ENCODE measurements at places on chromosomes 16 and 17. TPM values are rescaled to one million over a fixed set of nuclear protein-coding genes. Genes with fewer than 3 reads are reported as not detected.

GNGT2 gene
- 18.4 TPM for total RNA-seq

KRT15 gene
- total RNA-seq, result not detected

FZD2 gene
- total RNA-seq, result not detected

KPNB1 gene
- 718 TPM for total RNA-seq

COA3 gene
- 59.3 TPM for total RNA-seq

KRT9 gene
- not detected for total RNA-seq

VEZF1 gene
- 37.7 TPM for total RNA-seq

ZNF423 gene
- not detected for total RNA-seq

ITGB3 gene
- not detected for total RNA-seq

GINS2 gene
- 87.2 TPM for total RNA-seq

DNA sequence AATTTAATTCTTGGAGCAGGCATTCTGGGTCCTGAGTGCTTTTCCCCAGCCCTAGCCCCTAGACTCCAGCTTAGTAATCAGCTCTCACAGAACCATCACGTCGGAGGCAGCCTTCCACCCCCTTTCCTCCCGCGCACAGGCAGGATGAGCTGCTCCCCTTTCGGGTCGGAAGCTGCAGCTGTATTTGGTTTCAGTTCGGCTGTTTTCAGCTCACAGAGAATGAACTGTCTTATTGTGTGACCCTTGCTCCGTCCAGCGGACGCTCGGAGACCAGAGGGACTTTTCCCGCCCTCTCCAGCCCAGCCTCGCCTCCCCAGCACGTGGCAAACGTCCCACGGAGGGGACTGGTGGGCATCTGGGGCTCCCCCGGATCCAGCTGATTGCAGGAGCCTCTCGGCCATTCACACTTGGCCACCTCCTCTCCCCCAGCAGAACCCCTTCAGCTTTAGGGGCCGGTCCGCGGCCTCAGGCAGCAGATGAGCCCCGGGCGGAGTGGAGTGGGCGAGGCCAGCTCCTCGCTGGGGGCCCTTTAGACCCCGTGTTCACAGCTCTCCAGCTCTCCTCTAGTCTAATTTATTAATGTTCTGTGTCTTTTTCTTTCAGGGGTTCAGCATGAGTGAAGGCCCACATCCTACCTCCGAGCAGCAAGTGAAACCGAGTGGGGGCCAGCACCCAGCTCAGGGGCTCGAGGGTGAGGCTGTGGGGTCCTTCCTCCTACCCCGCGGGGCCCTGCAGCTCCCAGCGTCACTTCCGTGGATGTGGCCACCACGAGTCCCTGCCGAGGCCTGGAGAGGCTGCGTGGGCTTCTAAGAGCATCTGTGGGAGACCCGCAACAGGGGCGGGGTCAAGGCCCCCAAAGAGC lies 863 bp upstream of the UTS2R start:
- no peak for DNase-seq
- peaks cover 21% of the 10 kb centered on the region for H3K4me1 ChIP-seq
- H3K27ac ChIP-seq, result no peak overlapping the region
- no peaks in the 10 kb centered on the region for H3K36me3 ChIP-seq
- peaks cover 43% of the 10 kb centered on the region for H3K27me3 ChIP-seq
- peak overlapping the region; percentile 71 for H3K4me3 ChIP-seq

GRCh38 chr17:11885051-11885450 lies 112.2 kb downstream of the ZNF18 start:
- no peak for DNase-seq
- H3K27me3 ChIP-seq, result no peaks in the 10 kb centered on the region
- H3K36me3 ChIP-seq, result no peaks in the 10 kb centered on the region

DNA sequence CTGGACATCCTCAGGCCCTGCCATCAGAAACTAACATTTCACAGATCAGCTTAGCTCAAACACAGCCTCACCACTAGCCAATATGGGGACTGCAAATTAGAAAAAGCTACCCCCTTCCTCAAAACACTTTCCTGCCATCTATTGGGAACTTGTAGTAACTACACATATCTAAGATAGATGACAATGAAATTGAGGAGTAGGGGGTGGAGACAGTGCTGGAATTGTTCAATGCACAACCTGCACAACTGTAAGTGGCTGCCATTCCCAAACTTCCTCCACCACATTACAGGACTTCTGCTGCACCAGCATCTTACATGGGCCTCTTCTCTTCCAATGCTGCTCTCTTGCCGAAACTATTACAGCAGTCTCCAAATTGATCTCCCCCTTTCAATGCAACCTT lies 21.9 kb downstream of the AIPL1 start:
- peaks cover 20% of the 10 kb centered on the region for H3K27me3 ChIP-seq
- no peak for DNase-seq
- no peak overlapping the region for H3K27ac ChIP-seq
- no peaks in the 10 kb centered on the region for H3K4me1 ChIP-seq
- H3K4me3 ChIP-seq, result no peak overlapping the region

DNA sequence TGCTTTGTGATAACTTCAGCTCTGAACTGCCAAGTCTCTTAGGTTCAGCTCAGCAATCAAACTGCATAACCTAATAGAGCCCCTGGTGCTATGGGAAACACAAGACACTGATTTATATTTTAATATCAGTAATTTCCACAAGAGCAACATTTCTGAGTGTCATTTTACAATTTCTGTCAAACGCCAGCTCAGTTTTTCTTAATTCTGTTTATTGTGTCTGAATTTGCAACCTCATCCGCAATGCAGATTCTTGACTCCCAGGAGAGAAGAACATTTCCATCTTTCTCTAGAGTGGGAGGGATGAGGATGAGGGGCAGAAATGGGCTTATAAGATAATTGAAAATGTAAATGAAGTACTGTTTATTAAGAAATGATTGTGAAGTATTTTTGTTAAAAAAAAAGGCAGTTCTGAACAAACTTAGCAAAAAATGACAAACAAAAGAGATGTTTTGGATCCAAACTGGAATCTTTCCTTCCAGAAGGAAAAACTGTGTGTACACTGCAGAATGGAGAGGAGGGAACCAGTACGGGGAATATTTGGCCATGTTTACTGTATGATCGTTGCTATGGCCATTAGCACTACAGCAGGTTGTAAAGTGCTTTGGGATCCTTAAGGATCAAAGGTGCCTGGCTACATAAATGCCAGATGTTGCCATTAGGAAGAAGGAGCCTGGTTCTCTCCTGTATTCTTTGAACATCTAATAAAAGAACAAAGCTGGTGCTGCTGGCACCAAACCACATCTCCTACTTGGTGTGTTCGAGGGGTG lies 7.4 kb upstream of the PMFBP1 start:
- H3K4me1 ChIP-seq, result no peaks in the 10 kb centered on the region
- no peak overlapping the region for H3K4me3 ChIP-seq
- H3K36me3 ChIP-seq, result no peaks in the 10 kb centered on the region

GRCh38 chr17:75630071-75630917 lies 2.9 kb upstream of the SMIM5 start:
- no peaks in the 10 kb centered on the region for H3K36me3 ChIP-seq
- DNase-seq, result no peak
- no peak overlapping the region for H3K27ac ChIP-seq
- no peak overlapping the region for H3K4me3 ChIP-seq
- H3K4me1 ChIP-seq, result no peaks in the 10 kb centered on the region

- H3K4me1 ChIP-seq, result peaks cover 14% of the 10 kb centered on the region
- H3K27me3 ChIP-seq, result peaks cover 9% of the 10 kb centered on the region
- H3K36me3 ChIP-seq, result no peaks in the 10 kb centered on the region
- no peak overlapping the region for H3K27ac ChIP-seq
- H3K4me3 ChIP-seq, result no peak overlapping the region
These were observed 250.6 kb downstream of the UTP18 start for GRCh38 chr17:51510940-51511339.

GRCh38 chr17:1709971-1710806 lies at the start of gene TLCD2:
TLCD2 (minus strand) TSS chr17:1710377; CDS start chr17:1710242, 135 bp downstream.
- peaks cover 19% of the 10 kb centered on the region for H3K27me3 ChIP-seq
- peaks cover 14% of the 10 kb centered on the region for H3K4me1 ChIP-seq
- no peak for DNase-seq
- no peak within 1 kb of the TSS for H3K27ac ChIP-seq

- H3K4me1 ChIP-seq, result peaks cover 29% of the 10 kb centered on the region
- DNase-seq, result no peak
- H3K27me3 ChIP-seq, result peaks cover 20% of the 10 kb centered on the region
- no peak overlapping the region for H3K4me3 ChIP-seq
These were observed 1.4 kb downstream of the GSE1 start for GRCh38 chr16:85614338-85615013.

DNA sequence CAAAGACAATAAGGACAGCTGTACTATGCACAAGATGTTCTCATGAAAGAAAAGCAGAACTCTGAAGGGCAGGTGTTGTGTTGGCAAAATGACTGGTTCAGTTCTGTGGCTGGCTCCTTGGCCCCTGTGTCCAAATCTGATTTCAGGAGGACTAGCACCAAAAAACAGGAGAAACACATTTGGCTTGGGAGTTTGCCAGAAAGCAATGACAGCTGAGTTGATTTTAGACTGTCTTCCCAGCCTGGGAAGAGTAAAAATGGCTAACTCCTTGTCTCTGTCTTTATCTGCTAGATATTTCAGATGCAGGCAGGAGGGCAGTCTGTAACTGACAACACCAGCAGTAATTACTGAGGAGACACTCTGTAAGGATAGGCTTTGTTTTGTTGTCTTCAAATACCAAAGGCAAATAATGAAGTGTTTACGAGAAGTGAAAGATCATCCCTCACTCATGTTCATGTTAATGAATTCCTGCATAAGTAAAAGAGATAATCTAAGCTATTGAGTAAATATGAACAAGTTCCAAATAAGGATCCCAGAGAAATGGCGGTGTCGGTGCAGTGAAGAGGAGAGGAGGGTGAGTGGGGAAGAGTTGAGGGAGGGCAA lies 989.0 kb downstream of the CDH11 start:
- H3K4me3 ChIP-seq, result no peak overlapping the region
- no peaks in the 10 kb centered on the region for H3K4me1 ChIP-seq
- no peaks in the 10 kb centered on the region for H3K27me3 ChIP-seq
- DNase-seq, result no peak
- no peaks in the 10 kb centered on the region for H3K36me3 ChIP-seq

- H3K4me3 ChIP-seq, result no peak overlapping the region
- DNase-seq, result no peak
- peaks cover 1% of the 10 kb centered on the region for H3K27me3 ChIP-seq
- no peaks in the 10 kb centered on the region for H3K36me3 ChIP-seq
- no peaks in the 10 kb centered on the region for H3K4me1 ChIP-seq
- no peak overlapping the region for H3K27ac ChIP-seq
These were observed 51.5 kb upstream of the RCVRN start for GRCh38 chr17:9956474-9957131.

- peak; percentile 11 for DNase-seq
- H3K27me3 ChIP-seq, result peaks cover 48% of the 10 kb centered on the region
- H3K36me3 ChIP-seq, result peaks cover 5% of the 10 kb centered on the region
- H3K27ac ChIP-seq, result peak overlapping the region; percentile 89
- peaks cover 36% of the 10 kb centered on the region for H3K4me1 ChIP-seq
- peak overlapping the region; percentile 95 for H3K4me3 ChIP-seq
These were observed 1.2 kb upstream of the TNRC6C start for GRCh38 chr17:77957235-77957856.

GRCh38 chr16:951660-952301 lies 19.0 kb downstream of the LMF1 start:
- H3K4me1 ChIP-seq, result no peaks in the 10 kb centered on the region
- H3K36me3 ChIP-seq, result peaks cover 9% of the 10 kb centered on the region
- no peak overlapping the region for H3K27ac ChIP-seq
- no peak overlapping the region for H3K4me3 ChIP-seq
- H3K27me3 ChIP-seq, result no peaks in the 10 kb centered on the region

DNA sequence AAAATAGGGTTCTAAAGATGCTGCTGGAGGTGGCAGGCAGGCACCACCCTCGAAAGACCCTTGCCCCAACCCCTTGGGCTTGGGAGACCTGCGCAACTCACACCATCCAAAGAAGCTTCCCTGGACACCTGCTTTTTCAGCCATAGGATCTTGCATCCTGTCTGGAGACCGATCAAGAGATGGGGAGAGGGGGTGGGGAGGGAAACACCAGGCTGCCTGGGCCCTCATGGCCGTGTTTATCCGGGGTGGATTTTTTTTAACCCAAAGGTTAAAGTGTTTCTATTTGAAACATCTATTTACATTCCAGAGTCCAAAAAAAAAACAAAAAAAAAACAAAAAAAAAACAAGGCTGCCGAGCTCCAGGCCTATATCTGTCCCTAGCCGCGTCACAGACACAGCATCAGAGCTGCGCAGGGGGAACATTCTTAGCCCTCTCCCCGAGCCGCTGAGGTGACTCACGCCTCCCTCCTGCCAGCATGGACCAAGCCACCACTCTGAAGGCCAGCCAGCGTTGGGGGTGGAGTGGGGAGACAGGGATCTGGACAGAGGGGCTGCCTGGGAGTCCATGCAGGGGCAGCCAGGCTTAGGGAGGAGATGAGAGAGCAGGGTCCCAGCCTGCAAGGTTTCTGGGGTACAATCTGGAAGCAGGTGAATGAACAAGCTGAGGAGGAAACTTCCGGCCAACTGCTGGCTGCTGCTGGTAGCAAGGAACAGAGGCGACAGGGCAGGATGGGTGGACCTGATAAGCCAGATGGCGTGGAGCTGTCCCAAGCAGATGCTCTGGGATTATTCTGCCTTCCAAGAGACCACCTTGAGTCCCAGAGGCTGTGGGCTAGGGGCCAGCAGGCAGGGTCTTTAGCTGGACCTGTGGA lies 14.8 kb downstream of the HDAC5 start:
- H3K4me3 ChIP-seq, result no peak overlapping the region
- peaks cover 5% of the 10 kb centered on the region for H3K4me1 ChIP-seq
- H3K27me3 ChIP-seq, result peaks cover 3% of the 10 kb centered on the region

GRCh38 chr17:46815474-46816353 lies 2.8 kb downstream of the WNT3 start:
- no peak for DNase-seq
- H3K27ac ChIP-seq, result no peak overlapping the region
- no peak overlapping the region for H3K4me3 ChIP-seq
- no peaks in the 10 kb centered on the region for H3K36me3 ChIP-seq

- H3K27ac ChIP-seq, result no peak overlapping the region
- peak overlapping the region; percentile 37 for H3K4me3 ChIP-seq
- no peak for DNase-seq
- H3K4me1 ChIP-seq, result peaks cover 16% of the 10 kb centered on the region
These were observed 477.6 kb downstream of the XYLT1 start for GRCh38 chr16:16992975-16993765.

- peaks cover 13% of the 10 kb centered on the region for H3K36me3 ChIP-seq
- H3K27me3 ChIP-seq, result no peaks in the 10 kb centered on the region
- no peak for DNase-seq
- H3K4me3 ChIP-seq, result no peak overlapping the region
- H3K4me1 ChIP-seq, result no peaks in the 10 kb centered on the region
- no peak overlapping the region for H3K27ac ChIP-seq
These were observed 84.9 kb downstream of the CACNG1 start for GRCh38 chr17:67129283-67129682.

GRCh38 chr16:87273471-87274030 lies 43.6 kb downstream of the C16orf95 start:
- peaks cover 9% of the 10 kb centered on the region for H3K4me1 ChIP-seq
- H3K27me3 ChIP-seq, result no peaks in the 10 kb centered on the region
- H3K27ac ChIP-seq, result no peak overlapping the region
- DNase-seq, result no peak

- H3K27ac ChIP-seq, result no peak overlapping the region
- no peaks in the 10 kb centered on the region for H3K4me1 ChIP-seq
These were observed 11.4 kb downstream of the TAX1BP3 start for GRCh38 chr17:3656755-3657587.

GRCh38 chr17:4879601-4880000 lies 19.7 kb upstream of the C17orf107 start:
- DNase-seq, result no peak
- H3K4me1 ChIP-seq, result peaks cover 5% of the 10 kb centered on the region
- H3K27me3 ChIP-seq, result no peaks in the 10 kb centered on the region
- no peak overlapping the region for H3K4me3 ChIP-seq
- H3K27ac ChIP-seq, result no peak overlapping the region

- no peaks in the 10 kb centered on the region for H3K36me3 ChIP-seq
- H3K27ac ChIP-seq, result no peak overlapping the region
- no peaks in the 10 kb centered on the region for H3K4me1 ChIP-seq
- H3K4me3 ChIP-seq, result no peak overlapping the region
- H3K27me3 ChIP-seq, result peaks cover 22% of the 10 kb centered on the region
These were observed 32.3 kb upstream of the TANC2 start for GRCh38 chr17:62933501-62934385.

Data from activated T-helper 1 cell treated with anti-CD3 and anti-CD28 coated beads, Interleukin-12 subunit alpha, Interleukin-12 subunit beta, Interleukin-2, Interleukin-4 antibody, amounts not matched to agents 30 ng/mL and 10 ng/mL and 1 ng/mL, durations not matched to agents 14 hours and 24 hours and 36 hours (primary cell).